ENCODE measurements at places on chromosomes 4 and X.

DNA sequence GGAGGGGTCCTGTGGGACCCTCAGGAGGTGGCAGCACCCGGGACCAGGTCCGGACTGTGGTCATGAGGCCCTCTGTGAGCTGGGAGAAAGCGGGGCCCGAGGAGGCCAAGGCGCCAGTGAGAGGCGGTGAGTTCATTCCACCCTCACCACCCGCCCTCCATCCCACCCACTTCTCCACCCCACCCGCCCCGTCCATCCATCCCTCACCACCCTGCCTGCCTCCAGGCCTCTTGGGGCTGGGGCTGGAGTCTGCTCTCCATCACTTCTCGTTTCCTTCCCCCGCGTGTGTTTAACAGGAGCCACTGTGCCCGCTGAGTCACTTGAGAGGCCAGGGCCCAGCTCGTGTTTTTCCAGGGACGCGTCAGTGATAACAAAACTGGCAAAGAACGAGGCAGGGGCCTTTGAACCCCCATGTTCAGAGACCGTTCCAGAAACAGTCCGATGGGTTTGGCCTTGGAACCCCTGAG lies 6.2 kb downstream of the SH3TC1 start:
- DNase-seq, result no peak

DNA sequence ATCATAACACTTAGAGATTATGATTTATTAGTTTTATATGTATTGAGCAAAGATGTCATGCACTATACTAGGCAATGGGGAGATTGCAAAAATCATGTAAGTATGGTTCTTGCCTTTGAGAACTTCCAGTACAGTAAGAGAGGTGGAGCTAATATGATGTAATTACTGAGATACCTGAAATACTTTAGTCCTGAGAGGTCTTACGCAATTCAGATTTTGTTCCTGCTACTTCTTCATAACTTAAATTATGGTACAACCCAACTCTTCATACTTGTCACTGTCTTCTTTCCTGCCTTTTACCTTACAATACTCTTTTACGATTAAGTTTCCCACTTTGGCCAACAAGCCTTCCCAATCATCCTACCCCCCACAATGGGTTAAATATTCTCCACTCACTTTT lies 564.2 kb upstream of the PITX2 start:
- no peak for DNase-seq

GRCh38 chr4:6951880-6952381 lies 42.3 kb downstream of the TBC1D14 start:
- no peak for DNase-seq

DNA sequence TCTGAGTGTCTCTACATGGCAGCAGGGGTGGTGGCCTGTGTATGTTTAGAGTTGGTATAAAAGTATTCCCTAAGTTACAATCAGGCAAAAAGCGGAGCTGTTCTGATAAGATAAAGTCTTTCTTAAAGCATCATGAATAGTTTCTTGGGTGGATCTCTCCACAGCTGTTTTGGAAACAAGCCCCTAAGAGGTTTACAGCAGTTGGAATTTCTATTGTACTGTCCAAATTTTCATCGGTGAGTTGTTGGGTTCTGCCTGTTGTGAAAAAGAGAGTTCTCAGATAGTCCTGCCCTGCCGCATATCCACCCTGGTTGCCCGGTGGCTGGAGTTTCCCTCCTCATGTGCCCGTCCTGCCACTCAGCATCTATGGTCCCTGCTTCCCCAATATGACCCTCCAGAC lies 50.1 kb downstream of the C4orf51 start:
- no peak for DNase-seq

DNA sequence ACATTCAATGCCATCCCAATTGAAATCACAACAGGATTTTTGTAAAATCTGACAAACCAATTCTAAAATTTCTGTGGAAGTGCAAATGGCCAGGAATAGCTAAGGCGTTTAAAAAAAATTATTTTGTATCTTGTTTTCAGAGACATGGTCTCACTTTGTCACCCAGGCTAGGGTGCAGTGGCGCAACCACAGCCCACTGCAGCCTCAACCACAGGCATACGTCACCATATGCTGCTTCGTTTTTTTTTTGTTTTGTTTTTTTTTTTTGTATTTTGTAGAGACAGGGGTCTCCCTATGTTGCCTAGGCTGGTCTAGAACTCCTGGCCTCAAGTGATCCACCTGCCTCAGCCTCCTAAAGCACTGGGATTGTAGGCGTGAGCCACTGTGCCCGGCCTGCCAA lies 24.5 kb downstream of the ZNF41 start:
- DNase-seq, result no peak

GRCh38 chr4:98663226-98664006 lies 5.0 kb upstream of the TSPAN5 start:
- no peak for DNase-seq

Data from midbrain (tissue), 1 donor.